OCI-LY7 (cell line): ENCODE measurements at places on chromosomes 6 and 20. TPM values are rescaled to one million over a fixed set of nuclear protein-coding genes. Genes with fewer than 3 reads are reported as not detected.

The FAM83B gene
- not detected in 2 replicates for total RNA-seq

The IL17F gene
- not detected in 2 replicates for total RNA-seq

The PGC gene
- not detected in 2 replicates for total RNA-seq

The PRL gene
- not detected in 2 replicates for total RNA-seq

DNA sequence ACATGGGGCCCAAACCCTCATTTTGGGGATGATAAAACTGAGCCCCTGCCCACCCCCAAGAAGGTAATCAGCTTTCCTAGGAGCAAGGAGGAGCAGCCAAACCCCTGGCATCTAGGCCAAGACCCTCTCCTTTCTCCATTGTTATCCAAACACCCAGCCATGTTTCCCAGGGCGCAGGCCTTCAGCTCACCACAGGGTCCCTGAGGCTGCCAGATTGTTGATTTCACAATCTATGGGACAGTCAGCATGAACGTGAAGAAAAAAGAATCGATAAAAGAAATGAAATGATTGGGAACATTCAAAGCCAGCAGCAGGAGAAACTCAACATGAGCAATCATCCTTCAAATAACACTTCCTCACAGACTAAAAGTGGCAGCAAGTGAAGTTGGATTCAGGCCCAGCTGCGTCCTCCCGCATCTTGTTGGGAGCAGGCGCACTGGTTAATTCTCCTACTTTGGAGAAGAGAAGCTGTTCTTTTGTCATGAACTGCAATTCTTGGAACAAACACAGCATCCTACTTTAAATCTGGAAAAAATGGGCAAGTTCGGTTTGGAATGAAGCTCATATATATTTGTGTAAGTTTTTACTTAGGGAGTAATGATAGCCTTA is 241.8 kb upstream of the PRDM1 start:
- no peak for DNase-seq

DNA sequence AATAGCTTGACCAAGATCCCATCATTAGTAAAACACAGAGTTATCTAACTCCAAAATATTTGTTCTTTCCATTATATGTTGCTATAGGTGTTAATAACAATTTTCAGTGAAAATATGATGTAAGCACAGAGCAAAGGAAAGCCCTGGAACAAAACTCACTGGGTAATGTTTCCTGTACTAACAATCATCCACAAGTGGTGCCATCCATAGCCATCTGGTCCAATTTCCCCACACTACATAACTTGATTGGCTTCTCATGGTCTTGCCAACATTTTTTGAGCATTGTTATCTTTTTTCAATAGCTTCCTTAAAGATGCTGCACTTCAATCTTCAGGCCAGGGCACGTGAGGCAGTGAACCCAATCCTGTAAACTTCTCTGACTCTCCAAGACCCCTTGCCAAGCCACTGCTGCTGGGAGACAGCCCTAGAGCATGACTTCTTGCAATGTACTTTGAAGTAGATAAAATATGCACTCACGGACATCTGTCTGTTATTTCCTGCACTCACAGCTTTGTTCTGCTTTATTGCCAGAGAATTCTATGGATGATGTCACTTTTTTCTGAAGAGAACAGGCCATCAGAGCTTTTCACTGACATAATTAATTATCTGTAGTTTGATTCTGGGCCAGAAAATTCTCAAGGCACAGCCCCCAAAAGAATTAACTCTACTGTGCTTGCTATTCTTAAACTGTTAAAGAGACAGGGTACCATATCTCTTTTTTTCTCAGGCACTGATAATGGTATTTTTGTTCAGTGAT is 97.5 kb upstream of the TMEM30A start:
- no peak for DNase-seq

The HLA-DMB gene
- total RNA-seq, result 77.0 and 78.5 TPM in 2 replicates

GRCh38 chr6:25351485-25351884 is 72.3 kb downstream of the CARMIL1 start:
- DNase-seq, result no peak

The KCNG1 gene
- total RNA-seq, result not detected in 2 replicates

DNA sequence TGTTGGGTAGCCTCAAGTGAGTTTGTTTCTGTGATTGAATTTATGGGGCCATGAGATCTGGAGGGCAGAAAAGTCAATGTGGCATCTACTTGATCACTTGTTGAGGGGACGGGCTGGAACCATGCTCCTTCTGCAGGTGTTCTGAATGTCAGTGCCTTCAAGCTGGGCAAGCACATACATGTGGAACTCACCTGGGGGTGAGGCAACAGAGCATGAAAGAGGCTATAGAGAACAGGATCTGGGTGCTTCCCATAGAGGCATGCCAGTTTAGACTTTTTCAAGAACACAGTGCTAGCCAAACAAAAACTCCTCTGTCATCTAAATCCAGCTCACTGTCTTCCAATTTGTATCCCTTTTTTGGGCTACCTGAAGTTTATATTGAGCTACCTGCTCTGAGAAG is 77.8 kb upstream of the SLC35B3 start:
- no peak for DNase-seq

DNA sequence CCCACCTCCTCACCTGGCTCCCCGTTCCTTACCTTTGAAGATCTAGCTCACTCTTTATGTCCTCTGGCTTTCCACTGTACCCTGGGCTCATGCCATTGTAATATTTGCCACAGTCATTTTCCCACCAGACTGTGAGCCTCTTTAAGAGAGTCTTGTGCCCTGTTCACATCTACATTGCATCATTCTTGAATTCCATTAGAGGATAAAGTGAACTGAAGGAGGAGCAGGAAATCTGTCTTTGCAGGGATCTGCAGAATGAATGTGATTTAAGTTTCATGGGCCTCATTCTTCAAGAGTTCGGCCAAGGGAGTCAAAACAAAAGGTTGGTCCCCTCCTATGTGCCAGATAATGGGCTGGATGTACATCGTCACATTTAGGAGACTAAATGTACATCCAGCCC is 272.6 kb upstream of the CITED2 start:
- no peak for DNase-seq

- DNase-seq, result no peak
These were observed 58.8 kb upstream of the CD83 start for GRCh38 chr6:14058735-14059134.
